ENCODE measurements at places on chromosomes 13 and 19.

GRCh38 chr13:113834496-113835200 lies 29.2 kb downstream of the GAS6 start:
- no peak for DNase-seq

DNA sequence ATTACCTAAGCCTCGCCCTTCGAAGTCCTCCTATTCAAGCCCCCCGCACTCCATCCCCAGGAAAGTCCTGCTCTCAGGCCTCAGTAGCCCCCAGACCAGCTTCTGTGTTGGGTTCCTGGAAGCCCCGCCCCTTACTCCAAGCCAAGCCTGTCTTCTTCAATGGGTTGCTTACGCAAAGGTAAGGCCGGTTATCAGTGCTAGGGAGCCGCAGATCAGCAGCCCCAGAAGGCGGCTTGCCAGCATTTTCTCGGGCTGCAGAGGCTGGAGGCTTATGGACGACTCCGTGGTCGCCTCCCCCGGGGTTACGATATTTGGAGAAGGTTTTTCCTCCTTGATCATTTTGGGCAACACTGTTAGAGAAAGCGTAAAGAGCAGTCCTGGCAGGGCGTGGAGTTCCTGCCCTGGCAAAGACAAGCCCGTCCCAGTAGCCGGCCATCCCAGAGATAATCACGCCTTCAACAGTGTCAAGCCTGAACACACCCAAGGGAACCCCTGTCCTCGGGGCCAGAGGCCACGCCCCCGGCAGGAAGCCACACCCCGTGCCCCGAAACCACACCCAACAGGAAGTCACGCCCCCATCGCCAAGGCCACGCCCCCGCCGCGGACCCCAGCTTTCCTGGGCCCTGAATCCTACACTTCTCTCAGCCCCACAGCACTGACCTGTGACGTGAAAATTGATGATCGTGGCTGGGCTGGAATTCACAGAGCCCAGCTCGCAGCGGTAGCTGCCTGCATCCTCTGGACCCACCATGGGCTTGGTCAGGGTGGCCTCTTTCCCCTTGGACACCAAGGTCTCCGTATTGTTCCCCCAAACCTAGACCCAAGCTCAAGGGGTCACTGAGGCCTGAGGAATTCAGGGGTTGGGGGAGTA lies 954 bp upstream of the RASIP1 start:
- no peak for DNase-seq

DNA sequence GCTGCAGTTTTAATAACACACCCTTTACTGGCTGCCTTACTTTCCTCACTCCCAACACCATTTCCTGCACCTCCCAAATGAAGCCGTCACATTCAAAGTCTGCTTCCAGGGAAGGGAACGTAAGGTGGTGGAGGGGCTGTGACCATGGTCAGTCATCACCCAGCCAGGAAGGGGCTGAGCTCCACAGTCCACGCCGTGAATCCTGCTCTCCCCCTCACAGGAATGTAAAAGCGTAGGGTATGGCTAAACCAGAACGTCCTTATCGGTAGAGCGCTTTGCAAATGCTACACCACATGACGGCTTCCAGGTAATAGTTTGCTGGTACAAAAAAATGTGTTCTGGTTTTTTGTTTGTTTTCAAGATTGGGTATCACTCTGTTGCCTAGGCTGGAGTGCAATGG lies 7.0 kb downstream of the NUMBL start:
- DNase-seq, result no peak

- DNase-seq, result peak; percentile 52
These were observed 8.0 kb downstream of the CCDC194 start for GRCh38 chr19:17385878-17386611.

DNA sequence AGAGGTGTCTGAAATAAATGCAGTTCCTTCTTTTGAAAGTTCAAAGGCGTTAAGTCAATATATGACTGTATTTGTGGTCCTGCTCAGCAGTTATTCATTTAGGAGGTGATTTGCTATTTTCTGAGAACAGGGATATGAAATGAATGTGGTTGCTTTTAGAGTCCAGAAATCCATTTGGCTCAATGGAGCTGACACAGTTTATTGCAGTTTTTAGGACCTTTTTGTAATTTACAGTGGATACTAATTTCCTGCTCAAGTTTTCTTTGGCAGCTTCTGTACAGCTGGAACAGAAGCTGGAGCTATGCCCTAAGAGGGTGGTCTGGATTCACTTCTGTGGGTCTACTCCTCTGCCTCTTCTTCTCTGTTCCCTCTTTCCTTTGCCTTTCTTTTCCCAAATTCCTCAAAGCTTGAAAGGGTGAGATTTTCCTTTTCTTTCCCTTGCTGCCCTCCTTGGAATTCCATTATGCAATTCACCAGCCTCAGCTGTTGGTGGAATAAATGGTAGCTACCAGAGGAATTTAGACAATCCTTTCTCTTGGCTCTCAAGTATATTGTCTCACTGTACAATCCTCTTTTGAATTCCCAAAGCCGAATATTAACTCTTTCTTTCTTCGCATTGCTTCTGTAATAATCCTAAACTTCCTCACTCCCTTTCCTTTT lies 39.9 kb downstream of the ITGBL1 start:
- DNase-seq, result no peak

- DNase-seq, result no peak
These were observed 1.5 kb downstream of the GPC6 start for GRCh38 chr13:93227878-93228642.

GRCh38 chr13:50174630-50175029 lies 159.4 kb downstream of the KCNRG start:
- DNase-seq, result no peak

DNA sequence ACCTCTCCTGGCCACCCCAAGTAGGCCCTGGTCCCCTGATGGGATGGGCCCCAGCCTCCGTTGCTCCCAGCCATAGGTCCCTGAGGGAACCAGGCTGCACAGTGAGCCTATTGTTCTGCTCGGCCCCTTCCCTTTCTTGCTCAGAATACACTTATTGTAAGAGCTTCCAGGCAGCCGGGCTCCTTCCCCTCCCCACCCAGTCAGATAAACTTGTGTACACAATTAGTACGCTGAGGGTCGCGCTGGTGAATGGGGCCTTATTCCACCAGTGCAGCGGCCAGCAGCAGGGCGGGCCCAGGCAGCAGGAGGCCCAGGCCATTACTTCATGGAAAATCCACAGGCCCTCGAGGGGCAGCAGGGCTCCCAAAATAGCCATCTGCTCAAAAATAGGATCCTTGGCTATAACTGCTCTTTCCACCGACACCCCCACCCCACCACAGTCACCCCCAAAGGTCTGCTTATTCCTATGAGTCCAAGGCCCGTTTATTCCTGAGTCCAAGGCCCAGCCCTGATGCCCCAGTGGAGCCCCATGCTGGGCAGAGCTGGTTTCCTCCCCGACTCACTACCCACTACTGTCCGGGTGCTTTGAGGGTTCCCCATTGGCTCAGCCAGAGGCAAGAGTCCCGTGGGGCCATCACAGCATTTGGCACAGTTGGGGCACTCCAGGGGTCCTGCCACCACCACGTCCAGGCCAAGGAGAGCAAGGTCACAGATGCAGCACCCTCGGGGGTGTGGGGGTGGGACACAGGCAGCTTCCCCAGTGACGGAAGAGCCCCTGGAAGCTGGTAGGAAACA lies 22.1 kb downstream of the CAPN12 start:
- no peak for DNase-seq

DNA sequence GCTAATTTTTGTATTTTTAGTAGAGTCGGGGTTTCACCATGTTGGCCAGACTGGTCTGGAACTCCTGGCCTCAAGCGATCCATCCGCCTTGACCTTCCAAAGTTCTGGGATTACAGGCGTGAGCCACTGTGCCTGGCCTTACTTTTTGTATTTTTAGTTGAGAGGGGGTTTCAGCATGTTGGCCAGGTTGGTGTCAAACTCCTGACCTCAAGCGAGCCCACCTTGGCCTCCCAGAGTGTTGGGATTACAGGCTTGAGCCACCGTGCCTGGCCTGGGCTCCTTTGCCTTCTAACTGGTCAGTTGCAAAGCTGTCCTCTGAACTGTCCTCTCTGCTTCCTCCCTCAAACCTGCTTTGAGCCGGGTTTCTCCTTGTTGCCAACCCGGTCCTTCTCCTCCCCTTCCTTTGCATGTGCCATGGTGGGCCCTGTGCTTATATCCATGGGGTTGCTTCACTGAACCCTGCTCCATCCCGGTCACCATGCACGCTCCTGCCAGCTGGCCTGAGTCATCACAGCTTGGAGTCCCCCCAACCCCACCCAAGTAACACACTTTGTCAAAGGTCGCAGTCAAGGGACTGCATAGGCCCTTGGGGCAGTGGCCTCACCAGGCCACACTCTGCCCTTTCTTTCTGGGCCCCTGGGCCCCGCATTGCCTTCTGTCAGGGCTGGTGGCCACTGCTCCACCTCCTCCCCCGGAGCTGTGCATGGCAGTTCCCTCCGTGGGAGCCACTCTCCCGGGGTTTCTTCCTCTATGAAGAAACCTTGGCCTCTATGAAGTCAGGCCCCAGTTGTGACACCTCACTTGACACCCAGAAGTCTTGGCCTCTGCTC lies 21.2 kb downstream of the WTIP start:
- no peak for DNase-seq
